ENCODE measurements at places on chromosomes 5 and 9.

DNA sequence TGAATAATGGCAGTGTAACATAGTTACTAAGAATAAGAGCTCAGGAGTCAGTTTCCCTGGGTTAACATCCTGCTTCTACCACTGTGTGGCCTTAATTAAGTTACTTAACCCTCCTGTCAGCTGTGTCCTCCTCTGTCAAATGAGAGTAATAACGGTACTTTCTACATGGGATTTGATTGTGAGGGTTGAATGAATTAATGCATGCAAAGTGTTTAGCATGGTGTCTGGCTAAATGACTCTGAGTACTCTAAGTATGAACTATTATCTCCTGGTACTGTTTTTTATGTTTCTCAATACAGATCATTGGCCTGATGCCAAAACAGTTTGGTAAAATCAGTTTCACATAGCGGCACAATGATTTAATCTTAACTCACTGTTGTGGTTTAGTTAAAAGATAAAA, 19.6 kb downstream of the ZNF131 start:
- H3K36me3 ChIP-seq: peaks cover 60% of the 10 kb centered on the region
- H3K27ac ChIP-seq: peak overlapping the region; percentile 62
- H3K4me3 ChIP-seq: no peak overlapping the region
- DNase-seq: no peak

DNA sequence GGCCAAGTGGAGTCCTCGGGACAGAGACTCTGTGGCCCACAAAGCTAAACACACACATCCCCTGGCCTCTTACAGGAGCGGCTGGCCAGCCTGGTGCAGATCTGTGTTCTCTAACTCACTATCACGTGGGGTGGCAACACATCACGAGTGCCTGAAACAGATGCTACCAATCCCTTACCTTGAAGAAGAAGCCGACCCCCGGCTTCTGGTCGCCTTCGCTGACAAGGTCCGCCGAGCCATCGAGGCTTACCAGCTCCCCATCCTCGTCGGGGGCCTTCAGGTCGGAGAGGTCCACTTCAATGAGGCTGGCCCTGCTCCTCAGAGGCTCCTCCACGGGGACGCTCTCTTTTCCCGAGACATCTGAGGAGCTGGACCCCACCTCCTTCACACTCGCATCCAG, 86.7 kb downstream of the CAMSAP1 start:
- no peak for DNase-seq
- no peak overlapping the region for H3K27ac ChIP-seq
- H3K27me3 ChIP-seq: no peaks in the 10 kb centered on the region
- H3K4me3 ChIP-seq: no peak overlapping the region

DNA sequence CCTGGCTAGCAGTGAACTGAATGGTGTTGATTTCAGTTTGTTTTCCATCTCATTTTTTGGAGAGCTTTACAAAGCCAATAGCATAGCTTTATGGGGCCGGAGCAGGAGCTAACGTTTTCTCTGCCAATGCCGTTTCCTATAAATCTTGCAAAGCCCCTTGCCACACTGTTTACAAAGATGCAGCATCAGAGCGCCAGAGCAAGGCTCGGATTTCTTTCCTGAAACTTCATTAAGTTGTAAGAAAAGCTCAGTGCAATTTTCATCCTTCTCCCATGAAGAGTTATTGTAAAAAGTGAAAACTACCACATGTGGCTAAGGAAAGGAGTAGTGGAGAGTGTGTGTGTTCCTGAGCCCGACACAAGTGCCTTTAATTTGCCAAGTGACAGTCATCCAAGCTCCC, 178.2 kb upstream of the GDNF start:
- no peak for DNase-seq
- H3K4me3 ChIP-seq: no peak overlapping the region
- H3K36me3 ChIP-seq: no peaks in the 10 kb centered on the region
- peaks cover 2% of the 10 kb centered on the region for H3K27me3 ChIP-seq

- H3K4me1 ChIP-seq: peaks cover 17% of the 10 kb centered on the region
- no peaks in the 10 kb centered on the region for H3K27me3 ChIP-seq
- no peak overlapping the region for H3K27ac ChIP-seq
- H3K36me3 ChIP-seq: no peaks in the 10 kb centered on the region
- DNase-seq: no peak
- H3K4me3 ChIP-seq: no peak overlapping the region
Observed at GRCh38 chr9:114820776-114821501, 15.1 kb upstream of the TNFSF15 start.

GRCh38 chr5:43338862-43339261, 25.6 kb upstream of the HMGCS1 start:
- peak; percentile 21 for DNase-seq
- peaks cover 11% of the 10 kb centered on the region for H3K4me1 ChIP-seq
- peak overlapping the region; percentile 10 for H3K27ac ChIP-seq
- H3K4me3 ChIP-seq: no peak overlapping the region

DNA sequence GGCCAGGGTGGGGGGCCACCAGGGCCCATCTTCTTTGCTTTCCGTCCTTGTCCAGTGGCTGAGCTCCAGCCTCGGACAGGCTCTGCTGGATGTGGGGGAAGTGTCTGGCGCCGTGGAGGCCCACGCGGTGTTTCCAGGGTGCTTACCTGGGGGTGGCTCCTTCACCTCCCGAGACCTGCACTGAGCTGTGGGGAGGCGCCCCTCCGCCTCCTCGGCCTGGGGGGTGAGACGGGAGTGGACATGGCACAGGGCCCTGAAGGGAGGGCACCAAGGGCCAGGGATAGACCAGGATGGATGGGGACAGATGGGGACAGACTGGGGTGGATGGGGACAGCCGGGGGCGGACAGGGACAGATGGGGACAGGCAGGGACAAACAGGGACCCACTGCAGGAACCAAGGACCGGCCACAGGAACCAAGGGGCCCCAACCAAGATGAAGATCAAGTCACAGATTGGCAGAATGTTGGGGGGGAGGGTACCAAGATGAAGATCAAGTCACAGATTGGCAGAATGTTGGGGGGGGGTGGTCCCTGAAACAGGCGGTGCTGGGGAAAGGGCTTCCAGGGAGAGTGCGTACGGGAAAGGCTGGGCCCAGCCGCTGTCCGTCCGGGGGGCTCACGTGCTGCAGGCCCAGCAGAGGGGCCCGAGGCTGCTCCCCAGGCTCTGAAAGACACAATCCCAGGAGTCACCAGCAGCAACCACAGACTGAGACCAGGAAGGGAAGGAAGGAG, 13.3 kb upstream of the QSOX2 start:
- H3K27me3 ChIP-seq: no peaks in the 10 kb centered on the region
- H3K27ac ChIP-seq: no peak overlapping the region
- no peak for DNase-seq
- H3K4me1 ChIP-seq: no peaks in the 10 kb centered on the region

DNA sequence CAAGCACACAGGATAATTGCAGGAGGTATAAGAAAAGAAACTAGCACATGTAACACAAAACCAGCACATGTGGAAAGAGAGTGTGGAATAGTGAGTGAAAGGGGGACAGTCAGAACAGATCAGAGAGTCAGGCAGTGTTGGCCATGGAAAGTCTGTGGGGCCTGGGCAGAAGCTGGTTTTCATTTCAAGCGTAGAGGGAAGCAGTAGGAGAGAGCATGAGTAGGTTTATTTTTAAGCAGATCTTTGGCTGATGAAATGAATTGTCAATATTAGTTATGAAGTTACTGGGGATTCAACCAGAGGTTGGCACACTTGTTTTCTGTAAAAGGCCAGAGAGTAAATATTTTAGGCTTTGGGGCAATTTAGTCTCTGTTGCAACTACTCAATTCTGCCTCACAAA, 283.1 kb downstream of the SMARCA2 start:
- no peaks in the 10 kb centered on the region for H3K27me3 ChIP-seq
- H3K4me1 ChIP-seq: no peaks in the 10 kb centered on the region
- no peak overlapping the region for H3K4me3 ChIP-seq
- no peaks in the 10 kb centered on the region for H3K36me3 ChIP-seq

DNA sequence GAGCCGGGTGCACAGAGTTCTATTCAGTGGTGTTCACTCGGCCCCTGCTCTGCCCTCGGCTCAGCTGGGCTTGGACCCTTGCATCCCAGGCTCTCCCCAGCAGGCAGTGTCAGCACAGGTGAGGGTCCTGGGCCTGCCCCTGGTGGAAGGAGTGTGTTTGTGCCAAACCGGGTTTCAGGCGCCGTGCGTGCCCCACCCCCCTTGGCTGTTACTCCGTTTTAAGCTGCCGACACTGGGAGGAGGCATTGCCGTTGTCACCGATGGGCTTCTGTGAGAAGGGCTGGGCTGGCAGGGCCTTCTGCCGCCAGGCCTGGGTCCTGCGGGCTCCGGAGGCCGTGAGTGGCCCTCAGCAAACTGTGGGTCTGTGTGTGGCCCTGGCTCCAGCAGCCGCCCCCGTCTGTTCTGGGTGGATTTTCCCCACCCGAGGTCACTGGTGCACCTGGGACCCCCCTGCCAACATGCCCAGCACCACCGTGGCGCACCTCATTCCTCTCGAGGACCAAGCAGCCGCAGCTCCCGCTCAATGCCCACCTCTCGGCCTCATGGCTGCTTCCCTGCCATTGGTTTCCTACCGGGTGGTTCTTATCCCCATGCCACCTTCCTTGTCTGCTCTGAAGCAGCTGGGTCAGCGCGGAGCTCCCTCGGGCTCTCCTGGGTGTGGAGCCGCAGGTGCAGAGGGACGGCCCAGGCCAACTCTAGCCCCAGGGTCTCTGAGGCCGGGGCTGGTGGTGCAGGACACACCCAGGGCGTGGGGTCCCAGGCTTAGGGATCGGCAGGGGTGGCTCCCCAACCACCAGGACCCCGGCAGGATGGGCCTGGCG, 44.3 kb upstream of the EXOC3 start:
- no peak overlapping the region for H3K4me3 ChIP-seq
- peaks cover 36% of the 10 kb centered on the region for H3K4me1 ChIP-seq
- H3K27ac ChIP-seq: no peak overlapping the region
- H3K27me3 ChIP-seq: peaks cover 6% of the 10 kb centered on the region
- no peak for DNase-seq
